ENCODE measurements at places on chromosomes 6 and 20. TPM values are rescaled to one million over a fixed set of nuclear protein-coding genes. Genes with fewer than 3 reads are reported as not detected.
A peak's percentile ranks its signal among the peaks of the same experiment; 100 is the strongest.

GRCh38 chr6:147154454-147154853, 49.8 kb upstream of the STXBP5 start:
- DNase-seq, result no peak

DNA sequence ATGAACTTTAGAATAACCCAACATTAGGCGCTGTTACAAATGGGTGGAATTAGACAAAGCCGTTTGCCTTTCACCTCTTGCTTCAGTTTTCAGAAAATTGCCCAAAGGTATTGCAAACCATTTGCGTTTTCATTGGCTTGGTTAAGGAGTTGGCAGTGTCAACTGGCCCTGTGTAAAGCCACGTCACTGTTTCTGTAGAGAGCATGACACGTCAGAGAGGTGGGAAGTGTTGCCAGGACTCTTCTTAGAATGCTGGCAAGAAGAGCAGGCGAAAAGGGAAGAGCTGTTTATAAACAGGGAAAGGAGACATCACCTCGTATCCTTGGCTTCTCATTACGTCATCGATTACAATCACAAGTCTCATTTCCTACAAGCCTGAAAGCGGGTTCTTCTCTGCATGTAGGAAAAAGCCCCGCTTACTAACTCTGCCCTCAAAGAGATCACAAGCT, 4.2 kb upstream of the IRF4 start:
- no peak for DNase-seq

- no peak for DNase-seq
These were observed 7.9 kb downstream of the KIAA1755 start for GRCh38 chr20:38252292-38253288.

DNA sequence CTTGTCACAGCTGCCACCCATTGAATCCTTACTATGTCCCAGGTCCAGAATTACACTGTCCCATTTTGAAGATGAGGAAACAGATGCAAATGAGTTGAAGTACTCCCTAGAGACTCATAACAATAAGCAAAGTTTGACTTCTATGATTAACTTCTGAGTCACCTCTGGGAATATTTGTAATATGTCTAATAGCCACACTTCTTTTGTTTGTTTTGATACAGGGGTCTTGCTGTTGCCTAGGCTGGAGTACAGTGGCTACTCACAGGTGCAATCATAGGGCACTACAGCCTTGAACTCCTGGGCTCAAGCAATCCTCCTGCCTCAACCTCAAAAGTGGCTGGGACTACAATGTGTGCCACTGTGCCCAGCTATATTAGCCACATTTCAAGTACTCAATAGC, 11.4 kb upstream of the SOX12 start:
- no peak for DNase-seq

ETV7 gene
- 4.4 TPM for total RNA-seq

DNA sequence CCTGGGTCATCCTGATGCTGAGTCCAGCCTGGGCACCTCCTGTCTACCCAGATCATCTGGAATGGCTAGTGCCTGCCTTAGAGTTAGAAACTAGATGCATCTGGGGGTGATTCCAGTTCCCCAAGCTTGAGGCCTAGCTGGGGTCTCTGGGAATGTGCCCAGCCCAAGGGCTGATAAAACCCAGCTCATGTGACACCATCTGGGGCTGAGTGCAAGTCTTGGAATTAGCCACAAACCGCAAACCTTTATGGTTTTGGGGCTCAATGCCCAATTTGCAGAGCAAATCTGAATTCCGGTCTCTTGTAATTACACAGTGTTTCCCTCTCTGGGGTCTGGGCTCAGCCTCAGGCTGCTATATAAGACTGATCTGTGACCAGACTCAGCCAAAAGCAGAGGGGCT, at the start of gene BPIFB4:
BPIFB4 (plus strand) TSS at position 385 of the 400 bp plus-strand sequence. CDS start 1,884 bp downstream, outside the sequence.
- DNase-seq, result no peak

DNA sequence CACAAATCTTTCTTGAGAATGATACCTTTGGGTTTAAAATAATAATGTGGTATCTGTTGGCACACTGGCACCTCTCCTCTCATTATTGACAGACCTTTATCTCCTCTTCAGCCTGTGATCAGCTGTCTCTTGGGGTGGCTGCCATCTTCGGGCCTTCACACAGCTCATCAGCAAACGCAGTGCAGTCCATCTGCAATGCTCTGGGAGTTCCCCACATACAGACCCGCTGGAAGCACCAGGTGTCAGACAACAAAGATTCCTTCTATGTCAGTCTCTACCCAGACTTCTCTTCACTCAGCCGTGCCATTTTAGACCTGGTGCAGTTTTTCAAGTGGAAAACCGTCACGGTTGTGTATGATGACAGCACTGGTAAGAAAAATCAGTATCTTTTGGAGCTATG, 232.8 kb downstream of the GRIK2 start:
- no peak for DNase-seq

GRCh38 chr20:25276533-25277050, 28.7 kb downstream of the PYGB start:
- no peak for DNase-seq

DNA sequence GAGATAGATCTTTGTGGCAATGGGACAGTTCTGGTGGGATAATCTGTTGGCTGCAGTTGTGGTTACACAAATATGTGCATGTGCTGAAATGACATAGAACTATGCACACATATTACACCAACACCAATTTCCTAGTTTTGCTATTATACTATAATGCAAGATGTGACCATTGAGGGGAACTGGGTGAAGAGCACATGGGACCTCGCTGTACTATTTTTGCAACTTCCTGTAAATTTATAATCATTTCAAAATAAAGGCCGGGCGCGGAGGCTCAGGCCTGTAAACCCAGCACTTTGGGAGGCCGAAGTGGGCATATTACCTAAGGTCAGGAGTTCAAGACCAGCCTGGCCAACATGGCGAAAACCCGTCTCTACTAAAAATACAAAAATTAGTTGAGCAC, 8.7 kb downstream of the ARMC12 start:
- DNase-seq, result no peak

DNA sequence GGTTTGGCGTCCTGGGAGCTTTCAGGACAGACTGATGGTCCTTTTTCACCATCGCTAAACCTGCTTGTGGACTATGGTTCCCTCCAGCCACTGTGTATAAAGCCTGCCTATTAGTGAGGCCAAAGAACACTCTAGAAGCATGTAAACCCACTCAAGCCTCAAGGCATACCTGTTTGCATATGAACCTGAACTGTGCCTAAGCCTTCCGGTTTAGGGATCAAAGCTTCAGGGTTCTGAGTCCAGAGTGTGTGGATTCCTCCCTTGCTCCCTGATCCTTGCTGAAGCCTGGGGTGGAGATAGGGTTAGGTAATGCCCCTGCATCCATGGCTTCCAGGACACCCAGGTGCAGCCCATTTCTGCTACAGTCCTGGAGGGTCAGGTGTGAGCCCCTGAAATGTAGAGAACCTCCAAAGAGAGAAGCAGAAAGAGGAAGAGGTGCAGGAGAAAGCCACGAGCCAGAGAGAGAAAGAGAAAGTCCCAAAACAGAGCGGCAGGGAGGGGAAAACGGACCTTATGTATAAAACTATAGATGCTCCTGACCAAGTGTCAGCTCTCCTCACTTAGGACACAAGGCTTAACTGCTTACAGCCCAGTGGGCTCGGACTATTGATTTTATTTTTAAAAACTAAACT, 93.3 kb downstream of the SCML4 start:
- DNase-seq, result no peak

PKIB gene
- total RNA-seq, result 8.0 TPM

TPX2 gene
- 75.6 TPM for total RNA-seq

PRIM2 gene
- 34.2 TPM for total RNA-seq

DNA sequence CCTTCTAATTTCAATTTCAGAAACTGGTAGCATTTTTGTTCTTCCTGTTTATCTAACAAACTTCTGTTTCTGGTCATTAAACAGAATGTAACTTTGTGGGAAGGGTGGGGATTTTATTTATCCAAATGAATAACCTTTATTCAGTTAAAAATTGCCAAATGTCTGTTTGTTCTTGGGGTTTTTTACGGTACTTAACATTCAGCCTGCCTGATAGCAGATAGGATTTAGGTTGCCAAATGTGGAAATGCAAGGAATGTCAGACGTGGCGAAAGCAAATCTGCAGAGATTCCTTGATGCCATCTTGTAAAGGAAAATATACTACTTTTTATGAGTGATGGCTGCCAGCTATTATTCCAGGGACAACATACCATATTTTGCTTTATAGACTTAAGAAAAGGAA, 95.7 kb downstream of the LYRM2 start:
- no peak for DNase-seq

DNA sequence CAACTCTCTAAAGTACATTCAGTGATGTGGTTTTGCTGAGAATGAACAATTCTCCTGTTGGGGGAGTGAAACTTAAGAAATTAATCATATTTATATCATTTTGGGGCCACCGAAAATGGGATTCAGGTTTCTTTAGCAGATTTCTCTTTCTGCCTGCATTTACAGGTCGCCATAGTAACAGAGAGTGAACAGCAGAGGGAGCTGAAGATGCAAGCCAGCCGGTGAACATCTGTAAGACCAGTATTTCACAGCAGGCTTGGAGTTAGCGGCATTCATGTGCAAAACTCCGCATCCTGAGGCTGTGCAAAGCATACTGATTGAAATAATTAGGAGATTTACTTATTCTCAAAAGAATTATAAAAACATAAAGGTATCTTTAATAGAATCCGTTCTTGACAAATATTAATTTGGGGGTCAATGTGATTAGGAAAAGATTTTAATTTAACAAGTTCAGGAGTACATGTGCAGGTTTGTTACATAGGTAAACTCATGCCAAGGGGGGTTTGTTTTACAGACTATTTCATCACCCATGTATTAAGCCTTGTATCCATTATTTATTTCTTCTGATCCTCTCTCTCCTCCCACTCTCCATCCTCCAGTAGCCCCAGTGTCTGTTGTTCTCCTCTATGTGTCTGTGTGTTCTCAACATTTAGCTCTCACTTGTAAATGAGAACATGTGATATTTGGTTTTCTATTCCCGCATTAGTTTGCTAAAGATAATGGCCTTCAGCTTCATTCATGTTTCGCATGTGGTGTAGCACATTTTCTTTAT, 17.8 kb upstream of the HSF2 start:
- DNase-seq, result peak; percentile 28

GRCh38 chr6:159691963-159692287, 1.1 kb downstream of the SOD2 start:
- no peak for DNase-seq

DNA sequence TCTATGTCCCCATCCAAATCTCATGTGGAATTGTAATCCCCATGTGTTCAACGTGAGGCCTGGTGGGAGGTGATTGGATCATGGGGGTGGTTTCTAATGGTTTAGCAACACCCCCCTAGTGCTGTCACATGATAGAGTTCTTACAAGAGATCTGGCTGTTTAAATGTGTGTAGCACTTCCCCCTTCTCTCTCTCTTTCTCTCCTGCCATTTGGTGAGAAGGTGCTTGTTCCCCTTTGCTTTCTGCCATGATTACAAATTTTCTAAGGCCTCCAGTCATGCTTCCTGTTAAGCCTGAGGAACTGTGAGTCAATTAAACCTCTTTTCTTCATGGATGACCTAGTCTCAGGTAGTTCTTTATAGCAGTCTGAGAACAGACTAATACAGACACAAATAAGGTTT, 165.4 kb downstream of the OGFRL1 start:
- DNase-seq, result no peak

DNA sequence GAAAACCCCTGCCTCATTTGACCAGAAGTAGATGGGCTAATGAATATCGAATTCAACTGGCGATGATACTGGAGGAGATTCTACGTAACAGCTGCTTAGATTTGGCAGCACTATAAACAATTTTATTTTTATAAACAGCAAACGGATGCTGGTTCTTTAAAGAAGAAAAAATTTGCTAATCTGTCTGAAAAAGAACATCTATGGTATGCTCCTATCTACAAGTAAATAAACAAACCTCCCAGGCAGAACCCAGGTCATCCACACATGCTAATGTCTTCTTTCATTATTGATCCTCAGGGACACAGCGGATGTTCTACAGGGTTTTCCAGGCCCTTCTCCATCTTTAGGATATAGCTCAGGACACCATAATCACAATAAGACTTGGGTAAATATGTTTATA, 291.3 kb downstream of the ALDH8A1 start:
- no peak for DNase-seq

DNA sequence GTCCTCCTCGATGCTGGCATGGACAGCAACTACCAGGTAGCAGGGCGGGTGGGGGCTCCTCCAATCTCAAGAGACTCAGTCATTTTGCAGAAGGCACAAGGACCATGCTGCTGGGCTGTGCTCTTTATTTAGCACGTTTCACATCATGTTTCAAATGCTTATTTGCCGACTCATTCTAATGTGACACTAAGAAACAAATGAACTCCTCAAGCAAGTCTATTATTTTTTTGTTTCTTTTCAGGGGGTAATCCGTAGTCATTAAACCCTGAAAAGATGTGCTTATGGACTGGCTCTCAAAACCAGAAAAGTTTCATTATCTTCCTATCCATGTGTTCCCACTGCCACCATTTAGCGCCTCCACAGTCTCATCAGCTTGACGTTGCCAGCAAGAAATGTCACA, 92.9 kb downstream of the ANKS1A start:
- no peak for DNase-seq

- DNase-seq, result no peak
These were observed 90.5 kb downstream of the MAN1A1 start for GRCh38 chr6:119259027-119259426.

DNA sequence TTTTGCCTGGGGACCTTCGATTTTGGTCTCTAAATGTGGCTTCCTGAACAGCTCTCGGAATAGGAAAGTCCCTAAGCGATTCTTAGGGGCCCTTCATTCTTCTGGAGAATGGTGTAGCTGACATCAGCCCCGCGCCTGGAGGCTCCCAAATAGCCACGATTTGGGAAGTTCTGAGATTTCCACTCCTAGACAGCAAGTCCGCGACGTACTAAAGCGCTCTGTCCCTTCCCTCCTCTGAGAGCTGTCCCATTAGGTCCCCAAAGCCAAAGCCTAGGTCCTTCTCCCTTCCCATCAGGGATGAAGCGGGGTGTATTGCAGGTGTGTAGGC, 756 bp downstream of the MOXD1 start:
- no peak for DNase-seq

GRCh38 chr6:125173341-125174095, 19.9 kb downstream of the TPD52L1 start:
- DNase-seq, result no peak

DNA sequence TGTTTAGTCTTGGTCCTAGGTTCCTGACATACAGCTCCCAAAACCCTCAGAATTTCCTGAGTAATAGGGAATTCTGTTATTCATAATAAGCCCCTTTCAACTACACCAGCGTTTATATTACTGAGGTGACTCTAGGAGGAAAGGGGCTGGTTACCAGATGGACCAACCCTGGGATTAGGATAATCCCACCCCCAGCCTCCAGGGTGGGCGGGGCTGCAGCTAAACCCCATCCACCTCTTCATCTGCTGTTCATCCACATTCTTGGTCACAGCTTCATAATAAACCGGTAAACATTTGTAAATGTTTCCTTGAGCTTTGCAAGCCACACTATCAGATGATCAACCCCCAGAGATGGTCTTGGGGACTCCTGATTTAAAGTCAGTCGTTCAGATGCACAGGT, 38.3 kb downstream of the NINL start:
- no peak for DNase-seq

GRCh38 chr6:26500102-26500501, at the start of gene BTN1A1:
Gene BTN1A1, plus strand, starts transcription at chr6:26500303. Its CDS starts 984 bp downstream, at chr6:26501287.
- DNase-seq, result no peak

SLC52A3 gene
- 0.05 TPM for total RNA-seq

MLIP gene
- total RNA-seq, result 0.19 TPM
